ENCODE measurements at places on chromosomes 1 and 21.

DNA sequence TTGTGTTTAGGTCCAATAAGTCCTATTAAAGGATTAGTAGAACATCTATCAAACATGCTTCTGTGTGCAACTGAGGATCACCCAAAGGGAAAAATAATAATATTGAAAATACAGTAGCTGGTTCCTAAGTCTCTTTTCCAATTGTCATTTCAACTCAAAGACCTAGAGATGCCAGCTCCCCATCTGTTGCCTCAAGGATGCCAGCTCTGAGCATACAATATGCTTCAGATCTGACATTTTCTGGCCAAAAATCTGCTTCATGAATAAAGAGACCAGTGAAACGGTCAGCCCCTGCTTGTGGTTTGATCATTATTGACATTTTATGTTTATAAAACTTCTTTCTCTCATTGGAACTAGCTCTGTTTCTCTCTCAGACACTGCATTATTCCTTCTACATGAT, 72.9 kb downstream of the CCDC185 start:
- no peak for DNase-seq

GRCh38 chr21:40615505-40616376, 231.2 kb downstream of the DSCAM start:
- no peak for DNase-seq

DNA sequence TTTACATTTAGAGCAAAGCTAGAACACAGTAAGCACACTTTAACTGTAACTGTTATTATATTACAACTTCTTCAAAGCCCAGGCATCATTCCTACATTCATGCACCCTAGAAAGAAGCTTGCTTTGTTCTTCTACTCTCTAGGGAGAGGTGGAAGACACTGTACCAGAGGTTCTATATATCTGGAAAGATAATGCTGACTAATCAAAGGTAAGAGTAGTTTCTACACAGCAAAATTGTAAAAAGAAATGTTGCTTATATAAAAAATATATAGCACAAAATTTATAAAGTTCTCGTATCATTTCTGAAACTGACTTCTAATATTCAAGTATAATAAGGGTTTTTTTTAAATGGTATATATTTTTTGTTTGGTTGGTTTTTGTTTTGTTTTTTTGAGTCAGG, 44.0 kb downstream of the EYA3 start:
- no peak for DNase-seq

GRCh38 chr1:46643368-46643775, 24.8 kb downstream of the ATPAF1 start:
- DNase-seq, result peak; percentile 96

DNA sequence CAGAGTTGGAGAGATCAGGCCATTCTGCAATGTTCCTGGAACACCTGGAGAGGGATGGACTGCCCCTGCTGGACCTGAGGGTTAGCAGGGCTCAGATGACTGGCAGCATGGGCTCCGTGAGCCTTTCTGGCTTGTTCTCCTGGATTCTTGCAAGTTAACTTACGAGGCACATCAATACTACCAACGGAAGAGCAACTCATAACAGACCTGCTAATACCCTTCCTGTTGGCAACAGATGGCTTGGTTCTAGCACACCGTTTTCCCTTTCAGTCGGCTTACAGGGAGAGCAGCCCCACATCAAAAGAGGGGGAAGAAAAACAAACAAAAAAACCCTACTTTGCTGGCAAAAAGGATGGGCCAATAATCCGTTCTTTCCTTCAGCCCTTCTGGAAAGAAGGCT, 47.9 kb downstream of the SLC66A1 start:
- no peak for DNase-seq

GRCh38 chr1:38336301-38336923, 289.8 kb upstream of the POU3F1 start:
- DNase-seq, result no peak

DNA sequence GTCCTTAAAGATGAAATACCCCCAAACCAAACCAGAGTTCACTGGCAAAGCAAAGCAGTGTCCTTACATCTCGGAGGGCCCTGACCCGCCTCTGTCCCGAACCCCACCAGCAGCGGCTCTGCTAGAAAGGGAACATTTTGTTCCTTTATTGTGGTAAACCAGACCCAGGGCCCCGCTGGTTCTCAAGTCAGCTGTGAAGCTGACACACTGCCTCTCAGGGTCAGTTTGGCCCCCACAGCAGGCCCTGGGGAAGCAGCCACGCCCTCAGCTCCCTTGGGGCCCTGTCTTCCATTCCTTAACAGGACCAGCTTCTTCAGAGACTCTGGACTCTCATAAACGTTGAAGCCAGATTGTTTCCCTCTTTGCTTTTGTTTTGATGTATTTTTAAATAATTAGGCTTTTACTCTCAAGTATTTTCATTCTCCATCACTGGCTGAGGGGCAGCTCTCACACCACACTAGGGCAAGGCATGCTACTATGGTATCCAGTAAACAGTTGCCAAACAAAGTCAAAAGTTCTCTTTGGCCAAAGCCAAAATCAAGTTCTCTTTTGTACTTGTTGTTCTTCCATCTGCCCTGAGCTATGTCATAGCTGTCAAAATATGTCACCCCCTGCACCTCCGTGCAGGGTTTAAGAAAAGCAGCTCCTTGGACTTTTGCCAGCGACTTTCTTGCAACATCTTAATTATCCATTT, 61.1 kb upstream of the ANGPTL1 start:
- DNase-seq, result no peak

DNA sequence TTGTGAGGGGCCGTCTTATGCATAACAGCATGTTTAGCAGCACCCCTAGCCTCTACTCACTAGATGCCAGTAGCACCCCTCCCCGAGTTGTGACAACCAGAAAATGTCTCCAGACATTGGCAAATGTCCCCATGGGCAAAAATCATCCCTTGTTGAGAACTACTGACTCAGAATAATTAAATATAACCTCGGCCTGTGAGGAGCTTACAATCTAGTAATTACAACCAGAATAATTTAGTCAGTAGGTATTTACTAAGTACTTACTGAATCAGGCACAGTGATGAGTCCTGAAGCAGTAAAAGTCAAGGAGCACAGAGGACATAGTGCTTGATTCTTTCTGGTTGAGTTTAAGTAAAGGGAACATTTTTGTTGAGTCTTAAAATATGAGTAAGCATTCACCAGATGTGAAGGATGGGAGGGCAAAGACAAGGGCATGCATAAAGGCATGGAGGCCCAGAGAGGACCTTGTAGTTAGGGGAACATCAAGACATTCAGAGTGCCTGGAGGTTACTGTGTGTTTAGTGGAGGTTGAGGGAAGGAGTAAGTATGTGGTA, 44.1 kb upstream of the KCNQ4 start:
- DNase-seq, result no peak

DNA sequence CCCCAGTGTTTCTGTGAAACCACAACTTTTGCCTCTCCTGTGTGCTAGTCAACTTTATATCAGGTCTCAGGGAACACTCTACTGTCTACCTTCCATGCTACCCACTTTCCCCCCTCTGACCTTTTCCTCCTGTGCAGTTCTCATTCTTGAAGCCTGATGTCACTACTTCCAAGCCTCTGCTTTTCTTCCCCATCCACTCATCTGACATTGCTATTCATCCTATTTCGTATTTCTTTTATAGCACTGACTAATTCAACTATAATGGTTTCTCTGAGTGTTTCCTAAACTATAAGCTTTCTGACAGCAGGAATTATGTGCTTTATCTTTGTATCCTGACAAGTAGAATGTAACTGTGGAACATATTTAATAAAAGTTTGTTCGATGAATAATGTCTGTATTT, 18.2 kb upstream of the DPH5 start:
- no peak for DNase-seq

GRCh38 chr1:91940496-91940895, 8.7 kb upstream of the BRDT start:
- DNase-seq, result no peak

DNA sequence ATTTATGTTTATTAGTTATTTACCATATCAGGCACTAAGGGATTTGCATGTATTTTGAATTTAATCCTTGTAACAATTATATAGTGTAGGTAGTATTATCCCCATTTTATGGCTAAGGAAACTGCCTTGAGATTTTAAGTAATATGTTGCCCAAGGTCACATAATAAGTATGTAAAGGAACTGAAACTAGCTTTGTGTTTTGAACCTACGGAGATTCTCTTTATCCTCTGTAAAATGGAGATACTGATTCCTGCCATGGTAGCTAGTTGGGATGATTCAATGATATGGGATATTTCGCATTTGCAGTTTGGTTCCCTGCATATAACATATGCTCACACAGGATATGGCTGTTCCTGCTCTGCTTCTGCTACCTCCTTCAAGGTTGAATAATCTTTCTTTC, 144.3 kb downstream of the ST6GALNAC3 start:
- DNase-seq, result no peak

DNA sequence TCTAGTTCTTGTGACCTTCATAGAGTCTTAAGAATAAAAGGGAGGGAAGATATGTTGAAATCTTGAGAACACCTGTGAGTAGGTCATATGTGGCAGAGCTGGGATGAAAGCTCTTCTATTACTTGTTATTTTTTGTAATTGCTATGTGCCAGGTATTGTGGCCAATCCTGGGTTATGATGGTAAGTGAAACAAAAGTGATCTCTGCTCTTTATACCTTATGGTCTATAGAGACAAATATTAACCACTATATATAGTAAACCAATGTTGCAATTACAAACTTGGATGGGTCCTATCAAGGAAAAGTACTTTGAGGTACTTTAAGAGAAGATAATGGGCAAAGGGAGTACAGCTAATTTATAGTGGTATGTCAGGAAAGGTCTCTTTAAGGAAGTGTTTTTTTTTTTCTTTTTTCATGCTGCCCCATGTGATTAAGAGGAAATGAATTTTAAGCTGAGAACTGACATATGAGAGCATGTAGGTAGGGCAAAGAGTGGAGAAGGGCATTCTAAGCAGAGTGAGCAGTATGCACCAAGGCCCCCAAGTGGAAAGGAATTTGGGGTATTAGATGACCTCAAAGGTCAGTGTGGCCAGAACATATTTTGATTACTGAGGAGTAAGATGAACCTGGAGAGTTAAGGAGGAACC, 43.3 kb downstream of the POU2F1 start:
- no peak for DNase-seq

- DNase-seq, result no peak
These were observed 178.4 kb upstream of the CXADR start for GRCh38 chr21:17334484-17334883.

GRCh38 chr1:84462118-84462517, 16.9 kb upstream of the RPF1 start:
- no peak for DNase-seq

GRCh38 chr1:3067671-3068563, 1.1 kb upstream of the PRDM16 start:
- no peak for DNase-seq

GRCh38 chr1:73593804-73594203, 604.2 kb downstream of the LRRIQ3 start:
- DNase-seq, result no peak

DNA sequence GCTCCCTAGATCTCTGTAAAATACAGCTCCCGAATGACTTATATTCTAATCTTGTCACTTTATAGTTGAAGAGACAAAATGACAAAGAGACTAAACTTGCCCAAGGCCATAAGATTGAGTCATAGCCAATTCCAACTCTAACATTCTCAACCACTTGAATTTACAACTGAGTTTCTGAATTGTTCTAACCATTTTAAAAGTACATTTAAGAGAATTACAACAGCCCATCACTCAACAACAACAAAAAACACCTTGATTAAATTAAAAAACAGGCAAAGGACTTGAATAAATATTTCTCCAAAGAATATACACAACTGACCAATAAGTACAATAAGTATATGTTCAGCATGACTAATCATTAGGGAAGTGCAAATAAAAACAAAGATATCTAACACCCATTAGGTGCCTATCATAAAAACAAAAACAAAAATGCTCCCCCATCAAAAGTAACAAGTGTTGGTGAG, 8.7 kb upstream of the ADCY10 start:
- no peak for DNase-seq

DNA sequence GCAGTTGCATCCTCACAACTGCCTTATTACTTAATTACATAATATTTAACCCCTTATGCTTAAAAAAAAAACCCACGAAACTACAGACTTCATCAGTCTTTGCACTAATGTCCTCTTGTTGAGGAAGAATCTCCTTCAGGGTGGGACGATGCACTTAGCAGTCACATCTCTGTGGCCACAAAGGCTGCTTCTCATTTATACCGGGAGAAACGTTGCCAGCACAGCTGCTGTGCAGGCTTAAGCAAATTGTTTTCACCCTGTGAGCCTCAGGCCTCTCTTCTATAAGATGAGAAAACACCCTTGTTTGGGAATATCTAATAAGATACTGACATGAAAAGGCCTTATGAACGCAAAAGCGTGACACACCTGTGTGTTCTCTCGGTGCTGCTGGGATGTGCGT, 2.9 kb upstream of the OBSCN start:
- DNase-seq, result no peak

- no peak for DNase-seq
These were observed 17.3 kb downstream of the TLR5 start for GRCh38 chr1:223125766-223126165.

GRCh38 chr1:8925406-8925805, 20.3 kb upstream of the CA6 start:
- DNase-seq, result no peak

- no peak for DNase-seq
These were observed 22.9 kb upstream of the MTF2 start for GRCh38 chr1:93056214-93056613.

DNA sequence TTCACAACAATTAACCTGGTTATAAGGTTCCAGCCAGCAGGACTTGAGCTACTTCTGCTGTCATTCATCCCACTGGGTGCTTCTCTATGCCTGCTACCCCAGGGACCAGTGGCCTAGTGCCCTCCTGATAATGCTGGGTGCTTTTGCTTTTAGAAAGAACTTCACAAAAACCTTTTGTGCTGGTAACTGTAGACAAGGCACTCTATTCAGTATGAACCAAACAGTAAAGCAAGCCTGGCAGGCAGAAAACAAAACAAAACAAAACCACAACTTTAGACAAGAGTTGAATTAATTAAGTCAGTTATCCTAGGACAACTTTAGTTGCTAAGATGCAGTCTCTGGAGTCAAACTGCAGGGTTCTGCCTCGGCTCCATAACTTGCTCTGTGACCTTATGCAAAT, 61.9 kb upstream of the ADGRL2 start:
- DNase-seq, result no peak

- DNase-seq, result no peak
These were observed 16.2 kb upstream of the LIN9 start for GRCh38 chr1:226325178-226325577.

GRCh38 chr1:198611219-198611618, 27.6 kb upstream of the PTPRC start:
- no peak for DNase-seq

DNA sequence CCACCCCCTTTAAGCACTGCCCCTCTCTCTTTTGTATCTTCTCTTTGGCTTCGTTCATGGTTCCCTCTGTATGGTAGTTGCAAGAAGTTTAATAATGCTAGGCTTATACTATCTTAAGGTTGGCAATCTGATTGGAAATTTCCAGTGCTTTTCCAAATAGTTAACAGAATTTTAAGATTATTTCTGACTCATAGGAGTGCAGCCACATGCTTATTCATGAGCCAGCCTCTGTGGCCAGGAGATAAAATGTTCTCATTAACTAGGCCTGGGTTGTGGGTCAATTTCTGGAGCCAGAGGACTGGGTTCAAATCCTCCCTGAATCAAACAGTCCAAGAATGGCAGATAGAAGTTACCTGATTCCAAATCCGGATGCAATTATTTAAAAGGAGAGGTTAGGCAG, 103.1 kb downstream of the ATP6V1G3 start:
- DNase-seq, result no peak
